NCI-H510A treated with DMSO at 0.1 percent for 48 hours (cell line): ENCODE measurements at places on chromosomes 3 and 15.

DNA sequence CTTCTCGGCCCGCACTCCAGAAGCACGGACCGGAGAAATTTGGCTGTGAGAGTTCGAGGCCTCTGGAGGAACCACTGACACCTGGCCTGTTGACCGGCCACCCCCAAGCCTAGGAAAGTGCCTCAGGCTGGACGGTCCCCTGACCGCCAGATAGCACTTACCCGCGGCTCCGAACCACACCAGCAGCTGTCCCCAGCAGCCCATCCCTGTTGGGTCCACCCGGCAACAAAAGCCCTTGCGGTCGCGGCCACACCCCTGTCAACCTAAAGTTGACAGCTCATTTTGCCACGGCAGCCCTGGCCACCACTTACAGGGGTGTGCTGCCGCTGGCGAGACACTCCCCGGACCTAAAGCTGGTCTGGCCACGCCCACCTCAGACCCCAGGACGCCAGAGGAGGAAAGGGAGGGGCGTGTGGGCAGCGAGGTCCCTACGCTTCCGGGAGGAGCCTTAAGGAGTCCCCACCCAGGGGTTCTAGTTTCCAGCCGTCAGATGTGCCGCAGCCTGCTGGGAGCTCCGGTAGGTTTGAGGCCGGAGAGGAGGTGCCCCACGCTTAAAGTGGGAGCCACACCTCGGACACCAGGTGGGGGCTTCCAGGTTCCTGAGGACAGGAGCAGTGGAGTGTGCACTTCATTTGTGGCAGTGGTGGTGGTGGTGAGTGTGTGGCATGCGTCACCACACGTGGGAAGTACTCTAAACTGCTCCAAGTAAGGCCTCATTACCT, at the start of gene LTK:
TSS of gene LTK (minus strand) at position 322 of the 722 bp plus-strand sequence. CDS start at position 204, 118 bp downstream.
- no peak for DNase-seq

DNA sequence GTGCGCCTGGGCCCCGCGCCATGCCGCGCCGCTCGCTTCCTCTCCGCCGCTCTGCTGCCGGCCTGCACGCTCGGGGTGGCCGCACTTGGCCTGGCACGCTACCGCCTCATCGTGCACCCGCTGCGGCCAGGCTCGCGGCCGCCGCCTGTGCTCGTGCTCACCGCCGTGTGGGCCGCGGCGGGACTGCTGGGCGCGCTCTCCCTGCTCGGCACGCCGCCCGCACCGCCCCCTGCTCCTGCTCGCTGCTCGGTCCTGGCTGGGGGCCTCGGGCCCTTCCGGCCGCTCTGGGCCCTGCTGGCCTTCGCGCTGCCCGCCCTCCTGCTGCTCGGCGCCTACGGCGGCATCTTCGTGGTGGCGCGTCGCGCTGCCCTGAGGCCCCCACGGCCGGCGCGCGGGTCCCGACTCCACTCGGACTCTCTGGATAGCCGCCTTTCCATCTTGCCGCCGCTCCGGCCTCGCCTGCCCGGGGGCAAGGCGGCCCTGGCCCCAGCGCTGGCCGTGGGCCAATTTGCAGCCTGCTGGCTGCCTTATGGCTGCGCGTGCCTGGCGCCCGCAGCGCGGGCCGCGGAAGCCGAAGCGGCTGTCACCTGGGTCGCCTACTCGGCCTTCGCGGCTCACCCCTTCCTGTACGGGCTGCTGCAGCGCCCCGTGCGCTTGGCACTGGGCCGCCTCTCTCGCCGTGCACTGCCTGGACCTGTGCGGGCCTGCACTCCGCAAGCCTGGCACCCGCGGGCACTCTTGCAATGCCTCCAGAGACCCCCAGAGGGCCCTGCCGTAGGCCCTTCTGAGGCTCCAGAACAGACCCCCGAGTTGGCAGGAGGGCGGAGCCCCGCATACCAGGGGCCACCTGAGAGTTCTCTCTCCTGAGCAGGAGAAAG, 951 bp downstream of the GPR62 start:
- no peak for DNase-seq

- no peak for DNase-seq
These were observed 97.2 kb downstream of the CACNA1D start for GRCh38 chr3:53591646-53592045.

DNA sequence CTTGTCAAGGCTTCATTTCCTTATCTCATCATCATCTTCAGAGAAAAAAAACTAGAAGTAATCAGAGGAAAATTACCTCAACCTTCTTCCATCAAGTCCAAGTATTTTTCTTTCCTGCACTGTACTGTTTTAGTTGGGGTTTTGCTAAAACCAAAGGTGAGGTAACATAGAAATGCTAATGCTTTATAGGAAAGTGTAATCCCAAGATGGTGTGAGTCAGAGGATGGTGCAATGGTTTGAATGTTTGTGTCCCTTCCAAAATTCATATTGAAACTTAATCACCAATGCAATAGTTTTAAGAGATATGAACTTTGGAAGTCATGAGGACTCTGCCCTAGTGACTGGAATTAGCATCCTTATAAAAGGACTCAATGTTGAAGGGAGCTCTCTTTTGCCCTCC, 79.5 kb downstream of the KBTBD8 start:
- DNase-seq: no peak

- DNase-seq: no peak
These were observed 53.4 kb downstream of the SLC6A11 start for GRCh38 chr3:10869460-10869859.

DNA sequence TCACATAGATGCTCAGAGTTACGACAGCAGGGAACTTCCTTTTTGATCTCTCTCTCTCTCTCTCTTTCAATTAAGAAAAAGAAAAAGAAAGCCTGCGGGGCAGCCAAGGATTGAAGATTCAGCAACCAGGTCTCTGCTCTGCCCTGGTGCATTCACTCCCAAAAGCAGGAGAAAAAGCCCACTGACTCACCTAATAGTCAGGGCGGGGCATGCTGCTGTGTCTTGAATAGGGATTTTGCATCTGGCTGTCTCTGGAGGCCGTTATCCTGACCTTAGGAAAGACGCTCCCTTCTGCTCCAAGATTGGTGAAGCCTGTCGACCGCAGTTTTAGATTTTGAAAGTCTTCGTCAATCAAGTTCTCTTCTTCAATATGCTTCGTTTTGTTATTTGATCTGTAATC, 20.8 kb upstream of the ITGB5 start:
- DNase-seq: no peak

GRCh38 chr3:170485294-170485693, 66.6 kb downstream of the CLDN11 start:
- DNase-seq: no peak

- DNase-seq: no peak
These were observed 6.4 kb downstream of the POC1A start for GRCh38 chr3:52147804-52148203.

GRCh38 chr3:25418596-25418995, 9.5 kb upstream of the RARB start:
- no peak for DNase-seq

- DNase-seq: no peak
These were observed 60.2 kb downstream of the AMOTL2 start for GRCh38 chr3:134313847-134314587.

- no peak for DNase-seq
These were observed 384.3 kb upstream of the NR2F2 start for GRCh38 chr15:95946241-95946640.

- DNase-seq: no peak
These were observed 47.9 kb downstream of the MFSD1 start for GRCh38 chr3:158849757-158850156.

DNA sequence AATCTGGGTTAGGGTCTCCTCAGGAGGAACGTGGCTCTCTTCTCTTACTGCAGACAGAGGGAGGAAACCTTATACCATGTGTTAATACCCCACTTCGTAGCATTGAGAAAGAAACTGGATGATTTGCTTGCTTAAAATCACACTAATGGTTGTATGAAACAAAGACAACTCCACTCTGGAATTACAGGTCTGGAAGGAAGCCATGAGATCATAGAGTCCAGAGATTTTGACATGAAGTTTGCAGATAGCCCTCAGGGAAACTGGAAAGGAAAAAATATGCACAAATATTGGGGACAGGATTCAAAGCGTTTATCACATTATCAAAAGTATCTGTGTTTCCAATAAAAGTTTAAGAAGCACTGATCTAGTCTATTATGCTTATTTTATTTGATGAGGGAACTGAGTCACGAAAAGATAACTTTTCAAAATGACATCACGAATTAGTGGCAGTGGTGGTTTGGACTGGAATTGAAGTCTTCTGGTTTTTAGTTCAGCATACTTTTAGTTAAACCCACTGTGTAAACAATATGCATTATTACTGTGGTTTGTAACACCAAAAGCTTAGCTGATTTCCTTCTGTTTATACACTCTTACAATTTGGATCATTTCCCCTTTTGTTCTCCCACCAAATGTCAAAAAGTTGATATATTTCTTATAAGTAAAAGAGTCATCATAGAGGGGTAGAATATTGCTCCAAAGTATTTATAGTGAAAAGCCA, 16.8 kb downstream of the FGF7 start:
- DNase-seq: no peak

GRCh38 chr3:115885621-115886020, 262.3 kb downstream of the GAP43 start:
- no peak for DNase-seq
